ENCODE measurements at places on chromosomes 4 and X.

DNA sequence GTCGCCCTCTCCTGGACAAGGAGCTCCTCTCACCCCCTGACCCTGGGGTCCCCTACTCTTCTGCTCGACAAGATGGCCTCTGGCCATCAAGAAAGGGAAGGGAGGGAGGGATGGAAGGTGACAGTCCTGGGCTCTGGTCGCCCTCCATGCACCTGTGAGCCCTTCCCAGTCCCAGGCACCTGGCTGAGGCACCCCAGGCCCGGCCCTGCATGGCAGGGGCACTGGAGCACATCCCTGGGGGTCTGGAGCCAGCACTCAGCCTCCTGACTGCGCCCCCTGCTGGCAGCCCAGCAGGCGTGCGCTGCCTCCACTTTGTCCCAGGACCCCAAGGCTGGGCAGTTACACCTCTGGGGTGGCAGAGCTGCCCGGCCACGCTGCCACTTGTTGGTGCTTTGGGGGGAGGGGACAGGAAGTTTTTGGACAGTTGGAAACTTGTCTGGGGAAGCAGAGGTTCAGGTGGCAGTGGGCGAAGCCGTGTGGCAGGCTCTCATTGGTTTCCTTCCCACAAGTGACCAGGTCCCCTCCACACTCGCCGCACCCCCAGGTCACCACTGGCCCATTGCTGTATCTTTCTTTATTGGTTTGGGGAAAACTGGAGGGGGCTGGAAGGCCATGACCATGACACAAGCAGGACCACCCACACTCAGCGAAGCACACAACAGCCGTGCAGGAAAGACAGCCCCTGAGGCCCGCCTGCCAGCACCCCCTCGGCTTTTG is 4.3 kb downstream of the PNCK start:
- no peak overlapping the region for H3K27ac ChIP-seq
- peaks cover 16% of the 10 kb centered on the region for H3K4me1 ChIP-seq

DNA sequence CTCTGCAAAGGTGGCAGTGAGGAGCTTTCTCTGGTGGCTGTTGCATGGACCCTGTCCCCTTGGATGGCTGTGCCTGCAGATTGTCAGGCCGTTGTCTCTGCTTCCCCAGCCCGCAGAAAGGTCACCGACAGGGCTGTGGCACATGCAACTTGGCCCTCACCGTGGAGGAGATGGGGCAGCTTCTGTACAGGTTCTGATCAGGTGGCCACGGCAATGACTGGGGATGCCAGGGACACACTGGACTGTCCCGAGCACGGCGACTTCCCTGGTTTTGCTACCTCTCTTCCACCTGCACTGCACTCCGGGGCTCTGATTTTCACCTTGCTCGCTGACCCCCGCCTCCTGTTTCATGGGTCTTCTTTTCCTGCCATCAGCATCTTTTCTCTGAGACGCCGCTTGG is 43.5 kb downstream of the DCTD start:
- H3K27me3 ChIP-seq = no peaks in the 10 kb centered on the region
- H3K36me3 ChIP-seq = peaks cover 14% of the 10 kb centered on the region
- no peak overlapping the region for H3K4me3 ChIP-seq
- peaks cover 5% of the 10 kb centered on the region for H3K4me1 ChIP-seq

DNA sequence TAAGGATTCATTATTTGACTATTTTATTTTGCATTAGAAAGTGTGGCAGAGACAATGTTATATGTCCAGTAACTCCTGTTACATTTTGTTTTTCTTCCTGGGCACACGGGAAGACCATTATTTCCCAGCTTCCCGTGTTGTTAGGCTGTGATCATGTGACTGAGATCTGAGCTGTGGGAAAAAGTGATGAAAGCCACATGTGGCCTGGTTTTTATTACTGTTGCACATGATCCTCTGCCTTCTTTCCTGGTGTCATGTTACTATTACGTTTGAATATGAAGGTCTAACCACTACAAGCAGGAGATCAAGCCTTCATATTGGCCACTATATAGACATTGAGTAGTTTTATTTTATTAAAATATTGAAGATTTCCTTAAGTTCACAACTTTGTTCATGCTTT is 28.2 kb upstream of the MID1 start:
- no peak overlapping the region for H3K4me3 ChIP-seq
- no peaks in the 10 kb centered on the region for H3K4me1 ChIP-seq
- no peak overlapping the region for H3K27ac ChIP-seq
- H3K36me3 ChIP-seq = no peaks in the 10 kb centered on the region

- no peak for DNase-seq
- no peaks in the 10 kb centered on the region for H3K36me3 ChIP-seq
- no peaks in the 10 kb centered on the region for H3K4me1 ChIP-seq
- peaks cover 4% of the 10 kb centered on the region for H3K27me3 ChIP-seq
Observed at GRCh38 chr4:114535725-114536124, 62.9 kb upstream of the UGT8 start.

GRCh38 chr4:140807491-140808252 is 51.5 kb upstream of the TBC1D9 start:
- H3K4me3 ChIP-seq = no peak overlapping the region
- no peak overlapping the region for H3K27ac ChIP-seq
- peaks cover 8% of the 10 kb centered on the region for H3K27me3 ChIP-seq
- DNase-seq = no peak
- no peaks in the 10 kb centered on the region for H3K4me1 ChIP-seq
- peaks cover 3% of the 10 kb centered on the region for H3K36me3 ChIP-seq

DNA sequence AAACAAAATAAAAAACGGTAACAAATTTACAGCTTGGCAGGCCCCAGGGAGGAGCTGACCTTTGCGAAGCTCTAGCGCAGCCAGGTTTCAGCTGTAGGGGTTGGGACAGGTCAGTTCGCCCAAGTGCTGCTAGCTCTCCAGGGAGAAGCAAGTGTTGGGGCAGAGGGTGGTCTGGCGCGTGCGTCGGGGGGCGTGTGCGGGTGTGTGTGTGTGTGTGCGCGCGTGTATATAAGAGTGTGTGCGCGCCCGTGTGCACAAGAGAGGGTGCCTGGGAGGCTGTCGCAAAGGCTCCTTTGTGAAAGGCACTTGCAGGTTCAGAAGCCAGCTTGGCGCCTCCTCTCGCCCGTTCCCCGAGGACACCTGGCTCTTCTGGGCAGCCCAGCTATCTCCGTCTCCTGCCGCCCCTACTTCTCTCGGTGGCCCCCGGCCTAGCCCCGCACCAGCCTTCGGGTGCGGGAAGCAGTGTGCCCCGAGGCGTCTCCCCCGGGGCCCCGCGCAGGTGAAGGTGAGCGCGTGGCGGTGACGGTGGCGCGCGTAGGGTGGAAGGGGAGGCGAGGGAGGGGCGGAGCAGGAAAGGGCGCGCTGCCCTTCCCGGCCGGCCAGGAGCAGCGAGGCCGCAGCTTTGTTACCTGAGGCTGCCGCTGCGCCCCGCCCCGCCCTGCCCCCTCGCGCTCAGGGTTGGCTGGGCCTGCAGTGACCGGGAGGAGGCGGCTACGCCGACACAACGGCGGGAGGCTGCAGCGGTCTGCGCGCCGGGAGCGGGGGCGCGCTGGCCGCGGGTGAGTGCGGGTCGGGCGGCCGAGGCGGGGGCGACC is at the start of gene FHDC1:
Gene FHDC1 (plus strand): TSS at position 693 of the 815 bp plus-strand sequence. CDS start 6,735 bp downstream, outside the sequence.
- H3K36me3 ChIP-seq = peaks cover 7% of the 10 kb centered on the region
- DNase-seq = no peak
- no peak within 1 kb of the TSS for H3K27ac ChIP-seq
